ENCODE measurements at places on chromosomes 2 and 18.

DNA sequence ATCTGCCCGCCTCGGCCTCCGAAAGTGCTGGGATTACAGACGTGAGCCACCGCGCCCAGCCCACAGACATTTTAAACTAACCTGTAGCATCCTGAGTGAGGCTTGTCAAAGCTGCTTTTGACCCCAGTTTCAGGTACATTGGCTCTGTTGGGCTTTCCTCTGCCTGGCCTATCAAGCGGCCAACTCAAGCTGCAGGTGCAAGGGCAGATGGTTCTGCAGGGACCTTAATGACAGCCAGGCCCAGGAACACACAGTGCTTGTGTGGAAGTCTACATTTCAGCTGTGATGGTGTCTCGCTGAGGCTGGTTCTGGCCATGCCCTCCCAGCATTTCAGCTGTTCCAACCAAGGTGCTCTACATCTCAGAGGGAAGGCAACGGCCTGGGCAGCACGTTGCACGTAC, 18.4 kb downstream of the INPP4A start:
- no peak for DNase-seq

DNA sequence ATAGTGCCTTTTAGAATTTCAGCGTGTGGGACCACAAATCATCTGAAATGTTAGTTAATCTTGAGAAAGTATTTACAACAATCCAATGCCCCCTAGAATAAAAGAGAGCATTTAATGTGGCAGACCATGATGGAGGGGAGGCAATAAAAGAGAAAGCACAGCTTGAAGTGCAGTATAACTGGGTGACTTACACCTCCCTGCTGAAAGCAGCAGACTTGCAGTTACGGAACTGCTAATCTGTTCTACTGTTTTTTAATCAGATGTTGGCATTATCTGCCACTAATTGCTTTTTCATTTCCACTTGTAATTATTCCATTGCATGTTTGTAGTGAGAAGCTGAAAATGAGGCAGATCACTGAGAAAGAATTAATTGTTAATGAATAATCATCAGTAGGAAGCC, 130.5 kb upstream of the ITGA4 start:
- DNase-seq = no peak

GRCh38 chr2:136736236-136736635, 29.1 kb upstream of the THSD7B start:
- no peak for DNase-seq

GRCh38 chr2:46937471-46937901, 21.9 kb upstream of the MCFD2 start:
- DNase-seq = no peak

GRCh38 chr2:47819834-47820233, 36.9 kb downstream of the MSH6 start:
- DNase-seq = no peak

DNA sequence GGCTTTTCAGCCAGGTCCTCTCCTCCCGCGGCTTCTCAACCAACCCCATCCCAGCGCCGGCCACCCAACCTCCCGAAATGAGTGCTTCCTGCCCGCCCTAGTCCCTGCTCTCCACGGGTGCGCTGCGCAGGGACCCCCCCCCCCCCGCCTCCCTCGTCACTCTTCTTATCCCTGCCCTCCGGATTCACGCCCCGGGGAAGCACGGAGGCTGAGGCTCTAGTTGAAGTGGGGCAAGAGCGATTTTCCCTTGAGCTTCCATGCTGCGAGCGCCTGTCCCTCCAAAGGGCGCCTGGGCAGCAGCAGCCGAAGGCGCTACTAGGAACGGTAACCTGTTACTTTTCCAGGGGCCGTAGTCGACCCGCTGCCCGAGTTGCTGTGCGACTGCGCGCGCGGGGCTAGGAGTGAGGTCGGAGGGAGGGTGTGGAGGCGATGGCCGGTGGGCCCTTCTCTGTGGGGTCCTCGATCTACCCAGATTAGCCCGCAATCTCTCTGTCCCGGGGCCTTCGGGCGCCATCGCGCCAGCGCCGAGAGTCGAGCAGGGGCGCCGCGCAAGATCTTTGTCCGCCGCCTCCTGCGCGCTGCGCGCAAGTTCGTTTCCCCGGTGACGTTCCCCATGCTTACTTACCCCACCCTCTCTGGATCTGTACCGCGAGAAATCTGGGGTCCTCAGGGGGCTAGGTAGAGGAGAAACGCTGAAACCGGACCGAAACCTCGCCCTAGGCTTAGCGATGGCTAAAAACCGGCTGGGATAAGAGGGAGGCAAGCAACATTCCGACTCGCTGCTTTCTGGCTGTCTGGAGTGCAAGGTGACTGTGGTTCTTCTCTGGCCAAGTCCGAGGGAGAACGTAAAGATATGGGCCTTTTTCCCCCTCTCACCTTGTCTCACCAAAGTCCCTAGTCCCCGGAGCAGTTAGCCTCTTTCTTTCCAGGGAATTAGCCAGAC, 677 bp downstream of the GAD1 start:
- no peak for DNase-seq

DNA sequence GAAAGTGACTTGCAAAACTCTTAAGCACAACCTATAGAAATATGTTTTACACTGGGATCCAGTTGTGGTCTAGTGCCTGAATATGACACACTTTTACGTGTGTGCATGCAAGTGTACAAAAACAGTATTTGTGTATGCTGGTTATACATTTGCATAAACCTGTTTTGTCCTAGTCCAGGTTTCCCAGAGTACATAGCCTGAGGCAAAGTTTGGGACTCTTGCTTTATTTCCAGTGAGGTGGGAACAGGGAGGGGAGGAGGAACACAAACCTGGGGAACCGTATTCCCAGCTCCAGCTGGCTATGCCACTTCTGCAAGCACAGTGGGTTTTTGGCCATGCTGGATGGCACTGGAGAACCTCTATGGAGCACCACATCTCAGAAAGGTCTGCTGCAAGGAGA, 481.1 kb upstream of the HS6ST1 start:
- no peak for DNase-seq

DNA sequence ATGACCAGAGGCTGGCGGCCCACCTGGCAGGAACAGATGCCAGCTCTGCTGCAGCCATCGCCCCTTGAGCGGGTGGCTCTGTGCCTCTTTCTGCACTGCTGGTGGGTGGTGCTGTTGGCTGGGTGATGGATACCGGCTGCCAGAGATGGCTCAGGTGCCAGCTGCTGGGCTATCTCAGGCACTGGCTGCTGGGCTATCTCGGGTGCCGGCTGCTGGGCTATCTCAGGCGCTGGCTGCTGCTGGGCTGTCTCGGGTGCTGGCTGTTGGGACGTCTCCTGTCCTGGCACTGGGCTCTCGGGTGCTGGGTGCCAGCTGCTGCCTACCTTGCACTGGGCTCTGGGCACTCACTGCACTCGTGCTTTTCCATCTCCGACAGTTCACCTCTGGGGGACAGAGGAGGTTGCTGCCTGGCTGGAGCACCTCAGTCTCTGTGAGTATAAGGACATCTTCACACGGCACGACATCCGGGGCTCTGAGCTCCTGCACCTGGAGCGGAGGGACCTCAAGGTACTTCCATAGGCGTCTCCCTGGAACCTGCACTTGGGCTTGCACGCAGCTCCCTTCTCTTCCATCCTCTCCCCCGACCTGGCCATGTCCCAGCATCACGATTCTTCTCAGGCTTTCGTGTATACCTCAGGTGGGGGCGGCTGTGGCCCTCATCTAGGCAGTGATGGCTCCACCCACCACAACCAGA, 98.4 kb downstream of the USP40 start:
- no peak for DNase-seq

- DNase-seq = no peak
These were observed 16.2 kb downstream of the MTIF2 start for GRCh38 chr2:55252832-55253231.

GRCh38 chr18:34744569-34744968, 34.5 kb downstream of the DTNA start:
- DNase-seq = no peak

GRCh38 chr2:74006459-74006858, 21.7 kb downstream of the TET3 start:
- DNase-seq = no peak

Data from stimulated activated CD4-positive, alpha-beta T cell treated with anti-CD3 and anti-CD28 coated beads, TNF-alpha, amount 100 ng/mL, for 24 hours (primary cell).